ENCODE measurements at places on chromosomes 4 and X. TPM values are rescaled to one million over a fixed set of nuclear protein-coding genes. Genes with fewer than 3 reads are reported as not detected.

DNA sequence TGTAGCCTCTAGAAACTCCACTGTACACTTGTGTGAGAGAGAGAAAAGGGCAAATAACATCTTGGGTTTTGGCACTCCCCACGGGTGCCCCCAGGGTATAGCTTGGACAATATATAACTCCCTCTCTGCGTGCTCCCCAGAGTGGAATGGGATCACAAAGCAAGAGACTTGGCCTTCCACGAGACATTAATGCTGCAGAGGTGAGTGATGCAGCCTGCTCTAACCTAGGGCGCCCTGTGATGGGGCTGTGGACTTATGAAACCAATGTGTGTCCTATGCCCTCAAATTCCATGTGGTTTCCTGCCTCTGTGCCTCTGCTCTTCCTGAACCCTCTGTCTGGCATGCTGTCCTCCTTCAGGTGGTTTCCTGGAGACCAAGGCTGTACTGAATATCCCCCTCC is 22.0 kb upstream of the FAM9C start:
- no peak for DNase-seq

DNA sequence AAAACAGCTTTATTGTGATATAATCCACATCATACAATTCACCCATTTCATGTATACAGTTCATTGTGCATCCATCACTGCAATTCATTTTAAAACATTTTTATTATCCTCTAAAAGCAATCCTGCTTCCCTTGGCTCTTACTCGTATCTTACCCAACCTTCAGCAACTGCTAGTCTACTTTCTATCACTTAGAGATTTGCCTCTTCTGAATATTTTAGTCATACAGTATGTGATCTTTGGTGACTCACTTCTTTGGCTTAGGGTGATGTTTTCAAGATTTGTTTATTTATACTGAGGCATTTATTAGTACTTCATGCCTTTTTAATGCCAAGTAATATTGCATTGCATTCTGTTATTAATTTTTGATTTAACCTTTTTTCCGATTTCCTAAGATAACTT is 15.0 kb upstream of the MSMO1 start:
- no peak for DNase-seq

GRCh38 chr4:58940167-58940566 is 1830.0 kb upstream of the IGFBP7 start:
- no peak for DNase-seq

DNA sequence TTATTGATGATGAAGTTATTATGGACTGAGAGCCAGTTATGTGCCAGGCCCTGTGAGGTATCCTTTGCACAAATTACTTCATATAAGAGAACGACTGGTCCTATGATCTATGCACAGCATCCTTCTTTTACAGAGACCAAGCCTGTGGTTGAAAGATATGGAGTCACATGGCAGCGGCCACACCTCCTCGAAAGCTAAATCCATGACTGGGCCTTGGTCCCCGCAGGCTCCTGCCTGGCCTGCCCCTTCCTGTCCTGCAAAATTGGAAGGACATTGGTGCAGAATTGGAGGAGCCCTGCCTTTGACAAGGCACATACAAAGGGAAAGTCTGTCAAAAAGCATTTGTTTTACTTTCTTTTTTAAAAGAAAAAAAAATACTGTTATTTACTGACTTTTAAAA is 18.3 kb downstream of the SORBS2 start:
- DNase-seq = no peak

DNA sequence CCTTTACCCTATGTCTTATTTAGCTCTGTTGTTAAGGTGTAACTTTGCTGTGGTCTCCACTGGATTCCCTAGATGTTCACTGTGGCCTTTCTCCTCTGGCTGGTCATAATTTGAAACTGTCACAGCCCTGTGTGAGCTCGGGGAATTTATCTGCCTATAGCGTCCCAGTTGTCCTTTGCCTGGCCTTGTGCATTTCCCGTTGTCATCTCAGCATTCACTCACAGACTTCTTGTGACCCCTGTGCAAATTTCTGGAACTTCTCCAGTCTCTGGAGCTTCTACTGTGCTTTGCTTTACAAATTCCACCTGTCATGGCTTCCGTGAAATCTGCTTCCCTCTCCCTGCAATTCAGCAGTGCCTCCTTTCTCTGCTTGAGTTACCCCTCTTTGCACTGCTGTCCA is 106.7 kb downstream of the WWC2 start:
- no peak for DNase-seq

DNA sequence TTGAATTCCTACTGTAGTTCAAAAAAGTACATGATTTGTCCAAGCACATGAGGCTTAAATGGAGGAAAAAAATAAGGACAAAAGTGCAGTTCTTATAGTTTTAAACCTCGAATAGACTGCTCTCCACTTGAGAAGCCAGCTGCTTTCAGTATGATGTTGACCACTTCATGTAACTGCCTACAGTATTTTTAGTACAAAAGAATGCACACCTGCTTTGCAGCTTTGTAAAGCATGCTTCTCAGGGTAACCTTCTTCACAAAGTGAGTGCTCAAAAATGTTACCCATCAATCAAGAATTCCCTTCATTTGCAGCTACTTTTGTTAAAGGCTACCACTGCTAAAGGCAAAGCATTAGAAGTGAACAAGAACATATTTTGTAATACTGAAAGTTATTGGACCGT is 83.4 kb upstream of the FAM47B start:
- DNase-seq = no peak

CT55 gene
- total RNA-seq = not detected

TACR3 gene
- total RNA-seq = not detected

MAP3K15 gene
- total RNA-seq = not detected

SEC24D gene
- 12.2 TPM for total RNA-seq

MAGEA1 gene
- not detected for total RNA-seq

TCEAL7 gene
- total RNA-seq = 3.1 TPM

SLC49A3 gene
- total RNA-seq = 17.3 TPM
